ENCODE measurements at places on chromosomes 7 and 10. TPM values are rescaled to one million over a fixed set of nuclear protein-coding genes. Genes with fewer than 3 reads are reported as not detected.

PTF1A gene
- total RNA-seq: not detected

CFAP58 gene
- 1.1 TPM for total RNA-seq

WEE2 gene
- total RNA-seq: not detected

PAPOLB gene
- 0.26 TPM for total RNA-seq

SNX10 gene
- total RNA-seq: 4.5 TPM

CLIP2 gene
- 27.5 TPM for total RNA-seq

All from aorta (tissue), 5 donors.